ENCODE measurements at places on chromosomes 1 and 21.

DNA sequence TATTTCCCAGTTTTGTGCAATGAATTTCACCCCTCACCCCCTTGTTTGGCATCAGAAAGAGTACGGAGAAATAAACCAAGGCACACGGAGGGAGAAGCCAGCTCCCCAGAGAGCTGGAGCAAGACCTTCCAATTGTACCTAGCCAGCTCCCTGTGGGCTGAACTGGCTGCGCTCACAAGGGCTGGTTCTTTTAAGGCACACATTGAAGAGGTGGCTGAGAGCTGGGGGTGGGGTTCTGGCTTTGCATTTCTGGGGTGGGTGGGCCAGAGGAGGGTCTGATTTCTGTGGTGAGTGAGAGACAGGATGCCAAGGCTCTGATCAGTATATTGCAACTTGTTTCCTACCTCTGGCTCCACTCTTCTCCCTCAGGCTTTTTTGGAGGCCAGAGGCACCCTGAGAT lies 39.5 kb upstream of the NFASC start:
- DNase-seq, result no peak

GRCh38 chr1:167665469-167665868 lies 35.4 kb downstream of the RCSD1 start:
- no peak for DNase-seq

GRCh38 chr1:107896936-107897335 lies 68.0 kb downstream of the VAV3 start:
- no peak for DNase-seq

DNA sequence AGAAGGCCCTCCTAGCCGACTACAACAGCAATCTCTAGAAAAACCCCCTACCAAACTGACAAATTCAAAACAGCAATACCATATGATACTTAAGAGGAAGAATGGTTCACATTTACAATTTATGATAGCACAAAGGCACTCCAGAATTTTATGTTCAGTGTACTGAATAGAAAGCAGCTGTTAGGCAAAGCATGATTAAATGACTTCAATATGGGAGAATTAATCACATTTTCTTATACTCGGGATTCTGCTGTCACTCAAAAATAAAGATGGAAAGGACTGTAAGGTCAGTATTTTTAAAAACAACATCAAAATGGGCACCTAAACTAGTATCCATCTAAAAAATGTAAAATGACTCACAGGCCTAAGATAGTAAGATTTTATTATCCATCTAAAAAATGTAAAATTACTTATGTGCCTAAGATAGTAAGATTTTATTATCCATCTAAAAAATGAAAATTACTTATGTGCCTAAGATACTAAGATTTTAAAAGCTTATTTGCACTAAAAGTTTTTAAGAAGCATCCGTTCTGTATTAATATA lies 198.5 kb downstream of the SMYD3 start:
- DNase-seq, result no peak

- DNase-seq, result no peak
Observed at GRCh38 chr1:152926091-152926490, 17.7 kb downstream of the IVL start.

- DNase-seq, result no peak
Observed at GRCh38 chr1:211511947-211512346, 20.0 kb upstream of the RD3 start.

DNA sequence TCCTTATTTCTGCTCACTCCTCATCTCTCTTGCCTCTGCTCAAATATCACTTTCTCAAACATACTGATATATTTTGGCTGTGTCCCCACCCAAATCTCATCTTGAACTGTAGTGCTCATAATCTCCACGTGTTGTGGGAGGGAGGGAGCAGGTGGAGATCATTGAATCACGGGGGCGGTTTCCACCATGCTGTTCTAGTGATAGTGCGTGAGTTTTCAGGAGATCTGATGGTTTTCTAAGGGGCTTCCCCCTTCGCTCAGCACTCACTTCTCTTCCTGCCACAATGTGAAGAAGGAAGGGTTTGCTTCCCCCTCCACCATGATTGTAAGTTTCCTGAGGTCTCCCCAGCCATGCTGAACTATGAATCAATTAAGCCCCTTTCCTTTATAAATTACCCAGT lies 26.6 kb downstream of the ZBTB8OS start:
- no peak for DNase-seq

DNA sequence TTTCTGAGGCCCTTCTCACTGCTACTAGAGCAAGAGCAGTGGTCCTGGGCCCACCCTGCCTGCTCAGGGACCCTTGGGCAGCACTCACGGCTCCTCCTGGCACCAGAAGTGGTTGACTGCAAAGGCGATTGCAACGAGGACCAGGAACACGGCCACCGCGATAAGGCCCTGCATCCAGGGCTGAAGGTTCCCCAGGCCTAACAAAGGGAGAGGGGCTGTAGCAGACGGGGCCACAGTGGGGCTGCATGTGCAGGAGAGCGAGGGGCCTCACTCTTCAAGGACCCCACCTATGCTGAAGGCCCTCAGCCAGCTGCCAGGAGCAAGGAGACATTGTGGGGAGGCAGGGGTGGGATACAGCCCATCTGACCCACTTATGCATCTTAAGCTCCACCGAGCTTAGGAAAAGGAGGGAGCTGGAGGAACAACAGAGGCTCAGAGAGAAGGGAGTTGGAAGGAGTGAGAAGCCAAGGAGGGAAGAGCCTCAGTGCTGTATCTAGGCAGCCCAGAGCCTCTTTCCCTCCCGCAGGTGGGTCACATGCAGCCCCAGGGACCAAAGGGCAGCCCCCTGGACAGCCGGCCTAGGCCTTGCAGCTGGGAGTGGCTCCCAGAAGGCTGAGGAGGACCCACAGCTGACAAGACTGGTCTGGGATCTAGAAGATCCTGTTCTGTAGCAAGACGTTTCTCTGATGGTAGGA lies 2.5 kb downstream of the PDZK1IP1 start:
- DNase-seq, result no peak

DNA sequence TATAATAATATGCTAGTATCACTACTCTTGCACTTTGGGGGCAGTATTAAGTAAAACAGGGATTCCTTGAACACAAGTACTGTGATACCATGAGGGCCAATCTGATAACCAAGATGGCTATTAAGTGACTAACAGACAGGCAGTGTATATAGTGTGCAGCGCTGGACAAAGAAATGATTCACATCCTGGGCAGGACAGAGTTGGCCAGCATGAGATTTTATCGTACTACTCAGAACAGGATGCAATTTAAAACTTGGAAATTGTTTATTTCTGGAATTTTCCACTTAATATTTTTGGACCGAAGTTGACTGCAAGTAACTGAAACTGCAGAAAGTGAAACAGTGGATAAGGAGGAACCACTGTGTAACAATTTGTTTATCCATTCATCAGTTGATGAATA lies 74.6 kb downstream of the DNTTIP2 start:
- peak; percentile 76 for DNase-seq

- no peak for DNase-seq
Observed at GRCh38 chr1:59814901-59815825, at the start of gene HOOK1. Gene HOOK1 (plus strand): TSS chr1:59814949. CDS start chr1:59815118, 169 bp downstream.

All from amniotic stem cell (primary cell).